ENCODE measurements at places on chromosomes 2 and 18. TPM values are rescaled to one million over a fixed set of nuclear protein-coding genes. Genes with fewer than 3 reads are reported as not detected.

The AGXT gene
- not detected for total RNA-seq

The IL1RL1 gene
- 0.67 TPM for total RNA-seq

The TFCP2L1 gene
- total RNA-seq: 4.9 TPM

The PDCD1 gene
- total RNA-seq: not detected

The LTBP1 gene
- total RNA-seq: 16.8 TPM

The TDRD15 gene
- not detected for total RNA-seq

The STAMBP gene
- 49.8 TPM for total RNA-seq

The EVA1A gene
- total RNA-seq: 11.9 TPM

The ITGB6 gene
- 1.3 TPM for total RNA-seq

The MYO5B gene
- total RNA-seq: 10.0 TPM

The CRYGC gene
- not detected for total RNA-seq

The GALR1 gene
- total RNA-seq: not detected

The SP5 gene
- not detected for total RNA-seq

The BMP10 gene
- total RNA-seq: not detected

The MZT2A gene
- total RNA-seq: 204 TPM

The MC4R gene
- not detected for total RNA-seq

The MAP4K4 gene
- 92.8 TPM for total RNA-seq

The TXNL1 gene
- 61.6 TPM for total RNA-seq

The SIX3 gene
- total RNA-seq: 0.58 TPM

The GRHL1 gene
- 1.2 TPM for total RNA-seq

The NCKAP5 gene
- total RNA-seq: 0.92 TPM

The REG3A gene
- total RNA-seq: not detected

The FZD7 gene
- 5.4 TPM for total RNA-seq

The EFR3B gene
- total RNA-seq: 14.7 TPM

The PTPRN gene
- 1.9 TPM for total RNA-seq

The FABP1 gene
- total RNA-seq: not detected

The IL36A gene
- not detected for total RNA-seq

The MGAT5 gene
- total RNA-seq: 17.7 TPM

The RDH14 gene
- 36.9 TPM for total RNA-seq

Measured in A549 treated with CORT108297 at 1 μM for 4 hours (cell line).